ENCODE measurements at places on chromosomes 5 and 9.

GRCh38 chr9:137303893-137304382 is 1.9 kb upstream of the NRARP start:
- no peak for DNase-seq

DNA sequence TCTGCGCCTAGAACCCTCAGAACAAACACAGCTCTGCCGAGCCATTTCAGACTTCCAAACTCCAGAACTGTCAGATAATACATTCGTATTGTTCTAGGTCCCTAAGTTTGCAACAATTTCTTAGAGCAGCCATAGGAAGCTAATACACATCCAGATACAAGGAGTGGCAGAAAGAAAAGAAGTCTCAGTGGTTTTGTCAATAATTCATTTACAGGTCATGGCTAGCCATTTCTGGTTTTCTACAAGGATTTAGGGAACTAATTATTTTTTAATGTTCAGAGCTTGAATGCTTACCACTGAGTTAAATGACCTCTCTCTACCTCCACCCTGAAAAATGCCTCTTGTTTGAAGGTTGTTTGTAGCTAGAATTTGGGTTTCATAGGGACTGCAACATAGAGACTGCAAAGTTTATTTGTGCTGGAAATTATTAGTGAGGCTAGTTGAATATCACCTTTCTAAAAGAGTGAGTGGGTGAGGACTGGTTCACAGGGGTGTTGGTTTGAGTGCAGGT is 15.5 kb upstream of the ERMP1 start:
- DNase-seq: no peak

DNA sequence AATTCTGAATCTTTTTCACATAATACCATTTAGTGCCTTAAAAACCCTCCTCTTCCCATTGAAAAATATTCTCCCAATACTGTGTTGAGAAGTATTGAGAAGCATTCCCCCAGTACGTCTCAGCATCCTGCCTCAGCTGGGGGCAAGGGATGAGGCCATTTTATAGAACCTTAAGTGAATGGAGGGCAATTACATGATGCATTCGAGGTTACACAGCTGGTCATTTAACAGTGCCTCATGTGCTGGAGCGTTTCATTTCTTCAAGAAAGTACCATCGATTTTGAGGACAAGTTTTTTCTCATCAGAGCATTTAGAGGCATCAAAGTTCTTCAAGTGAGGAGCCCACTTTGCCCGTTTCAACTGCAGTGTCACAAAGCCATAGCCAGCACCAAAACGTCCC is 135.6 kb downstream of the DOCK2 start:
- DNase-seq: no peak

DNA sequence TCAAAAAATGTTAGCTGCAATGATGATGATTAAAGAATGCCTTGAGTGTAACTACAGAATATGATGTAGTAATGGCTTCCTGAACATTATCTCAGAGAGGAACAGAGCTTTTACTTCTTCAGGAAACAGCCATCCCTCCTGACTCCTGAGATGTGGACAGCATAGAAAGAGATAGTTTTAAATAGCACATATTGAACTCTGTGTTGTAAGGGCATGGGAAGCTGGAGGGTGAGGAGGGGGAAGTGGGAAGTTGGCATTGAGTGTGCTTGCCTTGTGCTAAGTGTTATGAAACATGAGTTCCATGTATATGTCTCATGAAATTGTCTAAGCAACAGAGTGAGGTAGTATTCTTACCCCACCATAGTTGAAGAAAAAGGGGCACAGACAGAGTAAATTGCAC is 161.5 kb upstream of the SLC28A3 start:
- DNase-seq: no peak

DNA sequence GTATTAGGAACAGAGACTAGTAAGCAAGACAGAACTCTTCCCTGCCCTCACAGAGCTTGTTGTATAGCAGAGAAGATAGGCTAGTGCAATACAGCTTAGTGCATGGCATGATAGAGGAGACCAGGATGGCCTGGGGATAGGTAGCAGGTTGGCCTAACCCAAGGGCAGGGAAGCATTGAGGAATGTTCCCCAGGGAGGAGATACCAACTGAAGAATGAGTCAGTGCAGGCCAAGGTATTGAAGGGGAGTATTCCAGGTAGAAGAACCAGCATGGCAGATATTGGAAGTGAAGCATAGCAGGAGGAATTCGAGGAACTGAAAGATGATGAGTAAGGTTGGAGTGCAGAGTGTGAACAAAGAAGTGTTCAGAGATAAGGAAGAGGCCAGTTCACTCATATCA is 138.6 kb upstream of the DHFR start:
- DNase-seq: no peak

DNA sequence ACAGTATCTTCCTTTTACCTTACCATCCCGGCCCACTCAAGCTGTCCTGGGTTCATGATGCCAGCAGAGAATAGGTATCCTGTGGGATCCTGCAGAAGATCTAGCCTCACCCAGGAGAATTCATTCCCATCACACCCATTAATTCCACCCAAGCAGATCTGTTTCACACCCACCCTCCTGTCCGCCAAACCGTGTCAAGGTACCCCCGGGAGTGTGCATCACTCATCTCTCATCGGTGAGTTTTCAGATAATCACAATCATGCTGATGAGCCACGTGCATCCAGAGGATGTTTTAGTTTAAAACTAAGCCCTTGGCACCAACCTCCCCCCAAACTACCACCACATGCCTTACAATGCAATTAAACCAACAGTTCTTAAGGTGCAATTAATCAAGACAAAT is 18.8 kb downstream of the ANKH start:
- DNase-seq: no peak

GRCh38 chr5:143188083-143188482 is 215.4 kb downstream of the NR3C1 start:
- DNase-seq: no peak

DNA sequence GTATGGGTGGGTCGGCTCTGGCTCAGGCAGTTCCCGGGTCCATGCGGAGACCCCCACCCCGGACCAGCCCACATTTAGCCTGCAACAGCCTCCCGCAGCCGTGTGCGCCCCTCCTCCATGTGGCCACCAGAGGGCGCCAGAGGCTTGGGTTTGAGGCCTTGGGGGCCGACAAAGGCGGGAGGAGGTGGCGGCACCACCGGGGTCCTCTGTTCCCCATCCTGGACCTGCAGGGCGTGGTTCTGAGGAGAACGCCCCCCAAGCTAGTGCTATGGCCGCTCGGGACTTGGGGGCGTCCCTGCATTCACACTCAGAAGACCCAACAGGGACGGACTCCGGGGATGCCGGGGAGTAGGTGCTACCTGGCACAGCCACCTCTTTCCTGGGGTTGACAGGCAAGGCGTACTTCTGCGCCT is 16.5 kb downstream of the ASS1 start:
- DNase-seq: peak; percentile 64

- DNase-seq: no peak
These were observed 14.6 kb downstream of the SMARCA2 start for GRCh38 chr9:2029666-2030170.

- no peak for DNase-seq
These were observed 331.9 kb upstream of the RFX3 start for GRCh38 chr9:3857673-3858072.
